Esophagus muscularis mucosa (tissue), 4 donors: ENCODE measurements at places on chromosomes 6 and 20. TPM values are rescaled to one million over a fixed set of nuclear protein-coding genes. Genes with fewer than 3 reads are reported as not detected.

DNA sequence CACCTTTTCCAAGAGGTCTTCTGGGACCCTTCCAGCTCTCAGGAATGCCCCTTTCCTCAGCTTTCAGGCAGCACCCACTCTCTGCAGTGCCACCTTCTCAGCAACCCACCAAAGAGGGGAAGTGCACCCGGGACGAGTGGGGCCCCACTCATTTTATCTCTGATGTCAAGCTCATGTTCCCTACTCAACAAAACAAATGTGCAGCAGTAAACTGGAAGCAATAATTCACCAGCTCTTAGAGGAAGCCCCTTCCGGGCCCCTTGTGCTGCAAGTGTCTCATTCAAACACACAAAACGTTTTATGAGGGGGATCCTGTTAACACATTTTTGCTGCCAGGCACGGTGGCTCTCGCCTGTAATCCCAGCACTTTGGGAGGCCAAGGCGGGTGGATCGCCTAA, 13.6 kb downstream of the GFOD1 start:
- no peak overlapping the region for H3K4me3 ChIP-seq
- H3K36me3 ChIP-seq = peaks cover 22% of the 10 kb centered on the region
- no peaks in the 10 kb centered on the region for H3K27me3 ChIP-seq
- H3K27ac ChIP-seq = no peak overlapping the region
- H3K4me1 ChIP-seq = peaks cover 8% of the 10 kb centered on the region

Gene EBF4
- 46.7 TPM for total RNA-seq

- H3K27me3 ChIP-seq = no peaks in the 10 kb centered on the region
- H3K4me3 ChIP-seq = no peak overlapping the region
- H3K27ac ChIP-seq = no peak overlapping the region
- no peaks in the 10 kb centered on the region for H3K4me1 ChIP-seq
Observed at GRCh38 chr6:147310521-147310920, 106.3 kb downstream of the STXBP5 start.

DNA sequence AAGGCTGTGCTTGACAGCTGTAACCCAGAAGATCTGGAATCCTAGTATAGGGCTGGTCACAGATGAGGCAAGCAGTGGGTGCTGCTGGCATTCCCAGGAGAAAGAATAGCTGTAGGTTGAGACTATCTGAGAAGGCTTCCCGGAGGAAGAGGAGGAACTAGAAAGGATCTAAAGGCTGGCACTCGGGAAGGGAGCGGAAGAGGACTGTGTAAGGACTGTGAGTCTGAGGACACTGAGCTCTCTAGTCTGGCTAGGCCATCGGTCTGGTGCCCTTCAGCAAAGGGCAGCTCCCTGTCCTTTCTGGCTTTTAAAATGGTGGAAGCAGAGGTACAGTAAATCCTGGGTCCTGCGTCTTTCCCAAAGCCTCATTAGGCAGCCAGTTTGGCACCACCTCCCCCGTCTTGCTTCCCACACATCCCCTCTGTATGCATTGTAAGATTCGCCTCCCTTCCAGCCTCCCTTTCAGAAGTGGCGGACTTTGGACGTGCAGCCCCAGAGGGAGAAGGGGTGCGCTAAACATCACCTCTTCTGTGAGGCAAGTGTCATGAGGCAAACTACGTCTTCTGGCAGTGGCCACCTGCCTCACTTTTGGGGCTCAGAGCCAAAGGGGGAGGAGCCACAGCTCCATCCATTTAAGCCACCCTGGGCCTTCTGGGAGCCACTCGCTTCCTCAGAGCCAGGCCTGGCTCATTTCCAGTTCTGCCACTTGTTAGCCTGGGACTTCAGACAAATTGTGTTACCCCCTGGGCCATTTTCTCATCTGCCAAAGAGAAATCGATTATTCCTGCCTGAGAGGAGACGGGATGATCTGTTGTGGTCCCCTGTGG, 8.6 kb downstream of the SNPH start:
- H3K4me3 ChIP-seq = no peak overlapping the region
- no peak overlapping the region for H3K27ac ChIP-seq
- peaks cover 1% of the 10 kb centered on the region for H3K4me1 ChIP-seq

- no peaks in the 10 kb centered on the region for H3K4me1 ChIP-seq
- no peaks in the 10 kb centered on the region for H3K27me3 ChIP-seq
- no peaks in the 10 kb centered on the region for H3K36me3 ChIP-seq
- no peak overlapping the region for H3K27ac ChIP-seq
Observed at GRCh38 chr6:164401871-164402270, 907.5 kb downstream of the C6orf118 start.

Gene SNAP25
- 4.2 TPM for total RNA-seq

DNA sequence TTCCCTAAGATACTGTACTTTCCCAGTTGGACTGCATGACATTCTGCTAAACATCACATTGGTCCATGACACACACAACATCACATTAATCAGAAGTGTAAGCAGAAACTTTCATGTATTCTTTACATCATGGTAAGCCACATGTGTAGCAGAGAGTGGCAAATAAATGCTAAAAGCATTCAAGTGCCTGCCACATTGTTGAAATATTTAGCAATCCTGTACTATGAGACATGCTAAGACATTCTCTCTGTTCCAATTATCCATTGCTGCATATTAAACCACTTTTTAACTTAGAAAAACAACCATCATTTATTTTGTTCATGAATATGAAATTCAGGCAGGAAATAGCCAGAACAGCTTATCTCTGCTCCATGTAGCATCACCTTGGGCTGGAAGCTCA, 207.7 kb upstream of the GJE1 start:
- no peak for DNase-seq
- no peak overlapping the region for H3K27ac ChIP-seq
- H3K27me3 ChIP-seq = no peaks in the 10 kb centered on the region
- H3K4me3 ChIP-seq = no peak overlapping the region

DNA sequence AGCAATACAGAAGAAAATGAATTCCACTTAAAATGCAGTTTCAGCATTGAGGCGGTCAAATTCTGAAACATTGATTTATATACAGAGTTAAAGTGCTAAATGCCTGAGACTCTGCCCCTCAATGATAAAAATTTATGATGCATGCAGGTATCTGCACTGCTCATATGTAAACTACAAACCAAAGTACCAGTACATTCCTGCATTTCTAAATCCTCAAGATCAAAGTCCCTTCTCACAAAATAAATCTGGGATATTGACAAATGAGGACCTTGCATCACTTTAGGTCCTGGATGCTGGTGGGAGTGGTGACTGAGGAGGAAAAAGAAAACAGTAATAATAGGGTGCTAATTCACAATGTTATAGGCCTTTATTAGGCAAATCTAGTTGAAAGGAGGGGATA, 101.9 kb downstream of the FIG4 start:
- no peaks in the 10 kb centered on the region for H3K27me3 ChIP-seq
- H3K4me3 ChIP-seq = no peak overlapping the region
- no peak for DNase-seq

GRCh38 chr6:136757150-136757549, 35.1 kb downstream of the MAP3K5 start:
- H3K27me3 ChIP-seq = no peaks in the 10 kb centered on the region
- no peaks in the 10 kb centered on the region for H3K36me3 ChIP-seq
- H3K4me3 ChIP-seq = no peak overlapping the region
- no peak overlapping the region for H3K27ac ChIP-seq
- no peak for DNase-seq

Gene NRSN2
- total RNA-seq = 29.0 TPM

Gene SLC22A2
- total RNA-seq = not detected

Gene WFDC12
- not detected for total RNA-seq

- no peak overlapping the region for H3K27ac ChIP-seq
- H3K27me3 ChIP-seq = no peaks in the 10 kb centered on the region
- H3K36me3 ChIP-seq = no peaks in the 10 kb centered on the region
- H3K4me1 ChIP-seq = peaks cover 44% of the 10 kb centered on the region
Observed at GRCh38 chr20:38166703-38167233, 1.7 kb upstream of the TGM2 start.

DNA sequence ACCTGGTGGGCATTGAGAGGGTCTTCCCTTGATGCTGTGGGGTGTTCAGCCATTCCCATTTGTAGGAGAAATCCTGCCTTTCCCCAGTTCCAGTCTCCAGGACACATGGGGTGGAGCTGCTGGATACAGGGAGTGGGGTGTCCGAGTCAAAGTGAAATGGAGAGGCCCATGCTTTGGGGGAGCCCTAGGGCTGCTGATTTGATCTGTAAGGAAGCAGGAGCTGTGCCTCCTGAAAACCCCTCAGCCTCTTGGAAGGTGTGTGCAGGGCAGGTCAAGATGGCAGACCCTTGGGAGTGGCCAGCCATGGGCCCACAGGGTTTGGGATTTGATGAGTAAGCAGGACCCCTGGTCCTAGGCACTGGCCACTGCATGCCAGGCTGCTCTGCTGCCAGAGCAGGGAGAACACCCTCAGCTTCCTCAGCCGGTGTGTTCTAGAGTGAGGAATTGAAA, 82.0 kb downstream of the SERAC1 start:
- H3K27ac ChIP-seq = no peak overlapping the region
- peaks cover 56% of the 10 kb centered on the region for H3K36me3 ChIP-seq
- H3K4me3 ChIP-seq = no peak overlapping the region
- no peak for DNase-seq
- H3K27me3 ChIP-seq = no peaks in the 10 kb centered on the region

Gene CRISP3
- total RNA-seq = not detected

- H3K27me3 ChIP-seq = peaks cover 4% of the 10 kb centered on the region
- DNase-seq = no peak
- no peak overlapping the region for H3K4me3 ChIP-seq
- peaks cover 3% of the 10 kb centered on the region for H3K4me1 ChIP-seq
Observed at GRCh38 chr6:87827346-87827745, 125.3 kb upstream of the AKIRIN2 start.

GRCh38 chr6:161274898-161275297, 1.0 kb upstream of the AGPAT4 start:
- H3K27me3 ChIP-seq = no peaks in the 10 kb centered on the region
- H3K36me3 ChIP-seq = no peaks in the 10 kb centered on the region
- no peaks in the 10 kb centered on the region for H3K4me1 ChIP-seq

GRCh38 chr6:128600397-128600951, 80.1 kb upstream of the PTPRK start:
- H3K27me3 ChIP-seq = no peaks in the 10 kb centered on the region
- DNase-seq = no peak
- no peaks in the 10 kb centered on the region for H3K36me3 ChIP-seq
- H3K27ac ChIP-seq = no peak overlapping the region
- H3K4me3 ChIP-seq = no peak overlapping the region
- peaks cover 3% of the 10 kb centered on the region for H3K4me1 ChIP-seq

Gene TFAP2A
- 0.69 TPM for total RNA-seq

DNA sequence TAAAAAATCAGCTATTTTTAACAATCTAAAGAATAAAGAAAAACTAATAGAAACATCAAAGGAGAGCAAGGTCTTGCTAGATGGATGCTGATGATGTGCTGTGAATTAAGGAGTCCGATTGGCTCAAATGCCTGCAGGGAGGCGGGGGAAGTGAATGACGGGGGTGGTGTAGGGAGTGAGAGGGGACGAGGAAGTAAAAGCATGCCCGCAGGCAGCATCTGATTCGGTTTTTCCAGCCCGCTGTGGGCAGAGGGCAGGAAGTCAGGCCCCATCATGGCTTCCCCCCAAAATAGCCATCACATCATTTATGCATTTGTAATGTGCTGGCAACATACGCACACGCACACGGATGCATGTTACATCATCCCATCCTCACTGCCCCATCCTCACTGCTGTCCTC, 10.3 kb downstream of the RSPO4 start:
- H3K4me1 ChIP-seq = no peaks in the 10 kb centered on the region
- H3K27me3 ChIP-seq = no peaks in the 10 kb centered on the region
- H3K4me3 ChIP-seq = no peak overlapping the region
- H3K36me3 ChIP-seq = no peaks in the 10 kb centered on the region
- H3K27ac ChIP-seq = no peak overlapping the region
- no peak for DNase-seq

Gene APCDD1L
- total RNA-seq = 1.6 TPM

DNA sequence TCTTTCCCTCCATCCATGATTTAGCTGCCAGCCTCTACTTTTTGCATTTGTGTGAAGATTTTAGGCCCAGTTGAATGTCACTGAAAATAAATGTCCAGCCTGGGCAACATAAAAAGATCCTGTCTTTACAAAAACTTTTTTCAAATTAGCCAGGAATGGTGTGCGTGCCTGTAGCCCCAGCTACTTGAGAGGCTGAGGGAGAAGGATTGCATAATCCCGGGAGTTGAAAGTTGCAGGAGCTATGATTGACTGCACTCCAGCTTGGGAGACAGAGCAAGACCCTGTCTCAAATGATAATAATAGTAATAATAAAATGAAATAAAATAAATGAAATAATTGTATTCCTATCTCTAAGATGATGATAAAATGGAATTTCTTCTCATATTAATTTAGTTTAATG, 5.0 kb upstream of the GFOD1 start:
- no peaks in the 10 kb centered on the region for H3K27me3 ChIP-seq
- H3K36me3 ChIP-seq = no peaks in the 10 kb centered on the region
- H3K4me3 ChIP-seq = no peak overlapping the region
- H3K4me1 ChIP-seq = peaks cover 10% of the 10 kb centered on the region

- peaks cover 19% of the 10 kb centered on the region for H3K4me1 ChIP-seq
- no peak within 1 kb of the TSS for H3K27ac ChIP-seq
- H3K36me3 ChIP-seq = no peaks in the 10 kb centered on the region
- peak within 1 kb of the TSS; percentile 47 for H3K4me3 ChIP-seq
Observed at GRCh38 chr20:18057101-18057993, at the start of gene OVOL2. TSS of gene OVOL2 (minus strand) at chr20:18057916. CDS start at chr20:18057634, 282 bp downstream.

DNA sequence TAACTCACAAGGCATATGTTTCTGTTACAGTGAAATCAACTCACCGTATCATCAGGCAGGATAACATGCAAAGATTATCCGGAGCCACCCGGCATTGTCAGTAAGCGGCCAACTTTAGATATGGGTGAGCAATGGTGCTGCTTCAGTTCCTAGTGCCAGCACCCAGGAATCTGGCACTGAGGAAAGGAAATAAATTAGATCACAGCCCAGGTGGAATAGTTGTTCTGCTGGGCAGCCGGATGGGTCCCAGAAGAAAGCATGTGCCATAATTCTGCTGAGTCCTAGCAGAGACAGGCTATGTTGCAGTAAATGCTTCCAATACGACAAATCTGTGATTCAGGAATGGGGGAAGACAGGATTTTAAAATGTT, 183.6 kb upstream of the SPTLC3 start:
- no peaks in the 10 kb centered on the region for H3K36me3 ChIP-seq
- H3K4me1 ChIP-seq = peaks cover 11% of the 10 kb centered on the region
- H3K27ac ChIP-seq = no peak overlapping the region
- H3K27me3 ChIP-seq = no peaks in the 10 kb centered on the region

DNA sequence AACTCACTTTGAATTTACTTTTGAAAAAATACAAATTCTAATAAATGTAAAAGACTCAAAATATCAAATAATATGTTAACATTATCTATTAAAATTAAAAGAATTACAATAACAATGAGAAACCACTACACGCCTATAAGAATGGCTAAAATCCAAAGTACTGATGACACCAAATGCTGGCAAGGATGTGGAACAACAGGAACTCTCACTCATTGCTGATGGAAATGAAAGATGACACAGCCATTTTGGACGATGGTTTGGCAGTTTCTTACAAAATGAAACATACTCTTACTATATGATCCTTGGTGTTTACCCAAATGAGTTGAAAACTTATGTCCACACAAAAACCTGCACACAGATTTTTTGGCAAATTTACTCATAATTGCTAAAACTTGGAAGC, 15.6 kb upstream of the STX11 start:
- H3K27me3 ChIP-seq = no peaks in the 10 kb centered on the region
- H3K4me1 ChIP-seq = no peaks in the 10 kb centered on the region
- no peak overlapping the region for H3K4me3 ChIP-seq
- no peak overlapping the region for H3K27ac ChIP-seq
- H3K36me3 ChIP-seq = no peaks in the 10 kb centered on the region
